ENCODE measurements at places on chromosomes 11 and 22.

GRCh38 chr11:61404103-61404502 lies 11.7 kb downstream of the TMEM216 start:
- no peak for DNase-seq

- DNase-seq: no peak
These were observed 13.7 kb upstream of the C11orf96 start for GRCh38 chr11:43928721-43929120.

GRCh38 chr11:18321578-18321968 lies 367 bp downstream of the HPS5 start:
- DNase-seq: no peak

GRCh38 chr11:29916040-29916439 lies 100.8 kb downstream of the KCNA4 start:
- no peak for DNase-seq

DNA sequence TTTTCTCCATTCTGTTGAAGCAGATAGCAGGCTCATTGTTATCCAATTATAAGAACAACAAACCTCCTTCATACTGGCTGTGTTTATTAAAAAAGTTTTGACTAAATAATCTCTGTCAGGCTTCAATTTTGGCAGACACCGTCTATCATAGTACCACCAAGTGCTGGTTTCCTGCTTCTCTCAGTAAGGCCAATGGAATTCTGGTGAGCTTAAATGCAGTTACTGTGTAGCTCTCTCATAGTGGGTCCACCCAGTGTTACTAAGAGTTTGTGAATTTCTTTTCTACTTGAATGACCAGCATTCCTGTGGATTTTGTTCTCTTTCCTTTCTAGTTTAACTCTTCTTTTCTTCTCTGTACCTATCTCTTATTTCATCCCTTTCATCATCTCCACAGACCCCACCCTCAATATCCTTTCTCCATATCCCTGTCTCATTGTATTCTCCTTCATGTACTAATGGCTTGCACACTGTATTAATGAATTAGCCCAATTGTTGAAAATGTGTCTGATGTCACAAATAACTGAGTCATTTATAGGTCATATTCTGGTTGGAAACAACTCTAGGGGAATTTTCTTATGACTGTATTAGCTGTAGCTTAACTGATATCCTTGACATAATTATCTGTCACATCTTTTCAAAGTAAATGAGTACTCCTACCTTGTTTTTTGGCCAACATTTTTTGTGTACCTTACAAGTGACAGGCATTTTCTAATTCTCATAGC lies 372.1 kb downstream of the FAT3 start:
- no peak for DNase-seq

DNA sequence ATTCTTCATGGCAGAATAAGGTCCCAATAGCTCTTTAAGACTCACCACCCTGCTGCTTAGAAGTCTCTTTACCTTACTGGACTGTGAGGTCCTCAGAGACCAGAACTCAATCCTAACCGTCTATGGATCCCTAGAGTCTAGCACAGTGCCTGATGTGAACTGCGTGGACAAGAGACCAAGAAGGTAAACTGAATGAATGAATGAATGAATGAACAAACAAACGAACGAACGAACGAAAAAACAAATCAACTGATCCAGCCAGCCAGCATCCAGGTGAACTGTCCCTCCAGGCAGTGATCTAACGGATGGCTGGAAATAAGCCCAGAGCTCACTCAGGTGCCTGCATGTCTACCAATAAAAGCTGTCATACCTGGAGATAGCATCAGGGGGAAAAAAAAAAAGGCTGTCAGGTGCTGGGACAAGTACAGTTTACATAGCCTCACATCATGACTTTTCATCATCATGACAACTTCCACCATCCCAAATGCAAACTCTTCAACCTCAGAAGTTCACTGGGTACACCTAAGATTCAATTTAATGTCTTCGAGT lies 59.8 kb downstream of the PACSIN2 start:
- no peak for DNase-seq

GRCh38 chr22:44645083-44645482 lies 56.9 kb upstream of the PRR5 start:
- DNase-seq: no peak

DNA sequence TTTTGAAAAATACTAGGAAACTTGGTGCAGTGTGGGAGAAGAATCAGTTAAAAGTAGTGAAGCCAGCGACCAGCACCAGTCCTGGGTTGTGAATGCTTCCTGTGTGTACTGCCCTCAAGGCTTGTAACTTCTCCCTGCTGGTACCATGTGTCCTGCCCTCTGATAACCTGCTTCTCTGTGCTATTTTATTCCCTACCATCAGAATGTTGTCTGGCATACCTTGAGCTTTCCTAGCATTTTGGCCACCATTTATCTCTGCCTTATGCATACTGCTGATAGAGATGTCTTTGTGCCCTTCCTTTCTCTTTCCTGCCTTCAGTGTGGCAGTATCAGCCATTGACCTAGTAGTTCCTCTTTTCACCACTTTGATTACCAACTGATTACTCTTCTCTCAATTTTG lies 2.0 kb downstream of the GTF2H1 start:
- no peak for DNase-seq

DNA sequence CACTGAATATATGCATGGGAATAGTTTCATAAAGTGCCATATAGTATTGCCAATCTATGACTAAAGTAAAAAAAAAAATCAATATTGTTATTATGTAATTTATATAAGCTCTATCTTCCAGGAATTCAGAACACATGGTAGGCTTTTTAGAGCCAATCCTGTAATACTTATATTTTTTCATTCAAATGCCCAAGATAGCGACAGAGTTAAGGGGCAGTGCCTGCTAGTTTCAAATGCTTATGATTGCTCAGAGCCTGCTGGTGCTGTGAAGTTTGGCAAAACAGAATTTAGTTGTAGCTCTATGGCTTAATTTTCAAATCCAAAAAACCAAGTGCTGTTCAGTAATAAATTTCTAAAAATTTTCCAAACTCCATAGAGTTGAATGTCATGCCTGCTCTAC lies 39.0 kb upstream of the BLID start:
- no peak for DNase-seq

DNA sequence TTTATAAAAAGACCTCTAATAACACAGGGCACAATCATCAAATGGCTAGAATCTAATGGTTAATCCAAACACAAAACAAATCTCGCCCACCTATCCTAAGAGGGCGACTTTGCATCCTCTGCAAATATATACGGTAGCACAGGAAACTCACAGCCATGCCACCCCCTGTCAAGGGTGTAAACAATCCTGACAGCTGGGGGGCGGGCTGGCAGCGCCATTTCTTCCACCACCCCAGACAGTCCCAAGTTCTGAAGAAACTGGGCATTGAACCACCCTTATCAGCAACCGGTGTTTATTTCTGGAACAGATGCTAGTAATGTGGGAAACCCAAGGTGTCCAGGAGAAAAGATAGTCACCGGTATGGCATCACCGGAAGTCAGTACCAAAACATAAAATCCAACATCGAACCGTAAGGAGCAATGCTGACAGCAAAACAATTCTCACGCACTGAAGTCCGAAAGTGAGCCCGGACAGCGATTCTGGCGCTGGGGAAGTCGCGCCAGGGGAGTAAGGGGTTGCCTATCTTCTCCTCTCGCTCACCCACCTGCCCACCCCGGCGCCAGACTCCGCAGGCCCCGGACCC lies 825 bp downstream of the FBXO3 start:
- DNase-seq: peak; percentile 27

GRCh38 chr11:12430954-12431595 lies 53.7 kb downstream of the PARVA start:
- DNase-seq: no peak

- DNase-seq: no peak
These were observed 508.7 kb upstream of the TENM4 start for GRCh38 chr11:79949574-79949973.

DNA sequence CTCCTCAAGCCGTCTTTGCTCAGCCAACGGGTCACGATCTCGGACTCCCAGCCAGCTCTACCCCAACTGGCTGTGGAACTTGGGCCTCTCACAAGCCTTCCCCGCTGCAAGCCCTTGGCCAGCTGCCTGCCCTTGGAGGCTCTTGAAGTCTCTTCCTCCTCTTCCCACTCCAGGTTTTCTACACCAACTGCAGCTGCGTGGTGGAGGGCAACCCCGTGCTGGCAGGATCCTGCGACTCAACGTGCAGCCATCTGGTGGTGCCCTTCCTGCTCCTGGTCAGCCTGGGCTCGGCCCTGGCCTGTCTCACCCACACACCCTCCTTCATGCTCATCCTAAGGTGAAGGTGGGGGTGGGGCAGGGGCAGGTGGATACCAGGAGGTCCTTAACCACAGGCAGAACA lies 40.5 kb upstream of the TPBGL start:
- DNase-seq: no peak

GRCh38 chr11:30830681-30831080 lies 244.5 kb upstream of the MPPED2 start:
- no peak for DNase-seq

GRCh38 chr11:35163702-35164496 lies 24.9 kb downstream of the CD44 start:
- peak; percentile 53 for DNase-seq

- DNase-seq: no peak
These were observed 50.9 kb downstream of the RPS6KA4 start for GRCh38 chr11:64409707-64410403.

DNA sequence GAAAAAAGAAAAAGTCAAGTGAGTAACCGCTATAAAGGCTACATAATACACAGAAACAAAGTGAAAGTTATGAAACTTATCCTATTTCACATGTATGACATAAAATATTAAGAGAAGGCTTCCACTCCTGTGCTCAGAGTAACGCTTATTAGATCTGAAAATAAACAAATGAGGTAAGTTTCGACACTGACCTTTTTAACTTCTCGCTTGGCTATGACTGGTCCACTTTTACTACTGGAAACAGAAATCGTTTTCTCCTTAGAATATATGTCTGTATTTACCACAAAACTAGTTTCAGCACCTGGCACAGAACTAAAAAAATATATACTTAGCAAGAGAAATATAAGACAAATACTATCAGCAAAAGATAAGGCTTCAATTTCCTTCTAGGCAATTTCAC lies 16.4 kb downstream of the FNBP4 start:
- no peak for DNase-seq

DNA sequence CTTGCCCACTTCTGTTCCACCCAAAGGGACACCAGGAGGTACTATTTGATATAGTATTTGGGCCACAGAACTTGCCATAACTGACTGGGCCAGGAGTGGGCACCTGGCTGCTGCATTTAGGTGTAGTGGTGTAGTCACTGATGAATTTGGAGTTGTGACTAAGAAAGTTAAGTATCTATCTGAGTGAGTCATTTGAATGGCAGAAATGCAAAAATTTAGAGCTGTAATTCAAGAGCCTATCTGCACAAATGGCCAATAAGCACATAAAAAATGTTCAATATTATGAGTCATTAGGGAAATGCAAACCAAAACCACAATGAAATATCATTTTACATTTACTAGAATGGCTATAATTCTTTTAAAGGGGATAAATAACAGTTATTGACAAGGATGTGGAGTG lies 14.7 kb downstream of the GLYATL2 start:
- DNase-seq: no peak

DNA sequence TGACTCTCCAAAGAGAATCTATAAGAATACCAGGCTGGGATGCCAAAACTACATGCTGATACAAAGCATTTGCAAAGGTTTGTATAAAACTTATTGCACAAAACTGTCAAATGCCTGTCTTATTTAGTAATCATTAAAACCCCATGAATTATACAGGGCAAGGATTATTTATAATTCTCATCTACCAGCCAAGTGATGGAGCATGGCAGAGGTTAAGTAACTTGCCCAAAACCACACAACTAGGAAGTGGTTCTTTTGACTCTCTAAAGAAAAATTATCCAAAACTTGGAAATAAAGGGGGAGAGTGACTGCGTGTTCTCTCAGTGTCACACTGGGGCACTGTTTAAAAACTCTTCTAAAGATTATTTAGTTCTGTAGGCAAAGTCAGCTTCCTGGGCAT lies 17.4 kb upstream of the CLMP start:
- DNase-seq: no peak

DNA sequence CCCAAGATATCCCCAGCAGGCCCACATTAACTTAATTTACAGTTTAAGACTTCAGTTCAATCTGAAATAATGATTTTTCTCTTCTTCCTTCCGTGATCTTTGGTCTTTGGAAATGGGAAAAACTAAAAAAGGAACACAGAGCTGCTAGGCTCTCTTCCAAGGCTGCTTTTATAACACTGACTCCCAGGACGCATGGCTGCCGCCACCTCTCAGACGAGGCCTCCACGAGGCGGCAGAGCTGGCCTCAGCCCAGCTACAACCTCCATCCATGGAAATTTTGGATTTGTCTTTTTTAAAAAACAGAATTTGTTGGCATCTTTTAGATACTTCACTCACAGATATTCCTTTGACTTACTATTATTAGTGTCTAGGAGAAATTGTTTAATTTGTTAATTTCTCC lies 385.5 kb upstream of the SYN3 start:
- DNase-seq: no peak

- DNase-seq: no peak
These were observed 129.0 kb downstream of the TEAD1 start for GRCh38 chr11:12803086-12803826.

DNA sequence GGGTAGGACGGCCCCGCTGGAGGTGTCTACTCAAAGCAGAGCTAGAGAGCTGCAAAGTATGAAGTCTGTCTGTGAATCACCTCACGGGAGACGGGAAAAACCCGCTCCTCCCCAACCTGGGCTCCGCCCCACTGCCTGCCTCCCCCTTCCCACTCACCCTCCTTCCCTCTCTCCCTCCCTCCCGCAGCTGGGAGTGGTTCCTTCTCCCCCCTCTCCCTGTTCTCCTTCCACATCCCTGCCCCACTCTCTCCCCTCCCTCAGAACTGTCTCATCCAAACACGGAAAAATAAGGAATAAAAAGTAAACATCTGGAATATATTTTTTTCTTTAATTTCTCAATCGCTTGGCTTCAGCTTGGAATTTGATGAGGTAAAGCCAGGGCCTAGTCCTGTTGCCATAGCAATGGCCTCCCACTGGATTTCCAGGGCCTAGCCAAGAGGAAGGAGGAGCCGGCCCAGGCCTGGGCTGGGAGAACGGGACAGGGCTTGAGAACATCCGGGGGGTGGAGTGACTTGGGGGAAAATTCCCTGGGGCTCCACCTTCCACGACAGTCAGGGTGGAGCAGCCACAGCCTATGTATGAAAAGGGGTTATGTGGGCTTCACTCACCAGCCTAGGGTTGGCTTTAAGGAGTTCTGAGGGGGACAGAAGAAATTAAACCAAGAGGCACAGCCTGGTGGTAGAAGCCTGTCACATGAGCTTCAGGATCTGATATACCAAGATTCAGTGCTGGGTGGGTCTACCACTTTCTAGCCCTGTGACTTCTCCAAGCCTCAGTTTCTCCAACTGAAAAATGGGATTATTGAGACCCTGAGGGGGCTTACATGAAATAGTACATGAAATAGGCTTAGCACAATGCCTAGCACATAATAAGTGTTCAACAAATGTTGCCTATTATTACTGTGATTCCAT lies 2.2 kb downstream of the TNKS1BP1 start:
- DNase-seq: no peak

All from activated T-cell treated with anti-CD3 and anti-CD28 coated beads, Interleukin-2, amount 50 U/mL, for 72 hours (primary cell).